Stimulated activated CD8-positive, alpha-beta memory T cell treated with anti-CD3 and anti-CD28 coated beads, Interleukin-15, amount 100 ng/mL, for 48 hours (primary cell): ENCODE measurements at places on chromosomes 12 and 14.

GRCh38 chr12:76426160-76426559 is 77.9 kb upstream of the BBS10 start:
- no peak for DNase-seq

- DNase-seq, result no peak
Measured at GRCh38 chr12:111034083-111034885, 113.9 kb upstream of the MYL2 start.

DNA sequence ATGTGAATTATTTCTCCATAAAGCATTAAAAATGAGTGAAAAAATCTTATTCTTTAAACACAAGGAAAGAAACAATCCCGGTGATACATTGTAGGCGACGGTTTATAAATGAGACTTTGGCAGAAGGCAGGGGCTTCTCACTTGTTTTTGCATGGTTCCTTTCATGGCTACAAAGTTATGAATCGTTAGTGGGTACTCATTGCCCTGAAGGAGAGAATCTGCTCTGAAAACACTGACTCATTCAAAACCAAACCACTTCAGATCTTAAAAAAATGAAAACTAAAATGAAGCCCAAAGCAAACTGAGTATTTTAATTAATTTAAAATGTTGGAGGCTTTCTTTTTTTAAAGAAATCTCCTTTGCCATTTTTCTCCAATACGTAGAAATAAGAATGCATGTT is 41.4 kb upstream of the AMIGO2 start:
- no peak for DNase-seq

GRCh38 chr14:85125291-85125670 is 404.7 kb upstream of the FLRT2 start:
- DNase-seq, result no peak

DNA sequence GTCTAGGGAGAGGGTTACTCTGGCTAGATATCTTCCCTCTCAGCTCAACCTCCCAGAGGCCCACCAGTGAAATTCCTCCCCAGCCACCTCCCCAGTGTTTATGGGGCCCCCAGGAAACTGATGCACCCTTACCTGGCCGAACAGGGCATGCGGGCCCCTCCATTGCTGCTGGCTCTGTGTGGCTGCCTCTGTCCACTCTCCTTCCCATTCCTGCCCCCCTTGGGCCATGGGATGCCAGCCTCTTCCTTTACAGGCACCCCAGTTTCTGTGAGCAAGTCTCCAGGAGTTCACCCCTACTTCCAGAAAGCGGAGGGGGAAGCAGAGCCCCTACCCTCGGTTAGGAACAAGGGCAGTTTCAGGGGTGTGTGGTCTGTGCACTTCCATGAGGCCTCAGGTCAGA is 19.4 kb upstream of the ZDHHC22 start:
- no peak for DNase-seq

DNA sequence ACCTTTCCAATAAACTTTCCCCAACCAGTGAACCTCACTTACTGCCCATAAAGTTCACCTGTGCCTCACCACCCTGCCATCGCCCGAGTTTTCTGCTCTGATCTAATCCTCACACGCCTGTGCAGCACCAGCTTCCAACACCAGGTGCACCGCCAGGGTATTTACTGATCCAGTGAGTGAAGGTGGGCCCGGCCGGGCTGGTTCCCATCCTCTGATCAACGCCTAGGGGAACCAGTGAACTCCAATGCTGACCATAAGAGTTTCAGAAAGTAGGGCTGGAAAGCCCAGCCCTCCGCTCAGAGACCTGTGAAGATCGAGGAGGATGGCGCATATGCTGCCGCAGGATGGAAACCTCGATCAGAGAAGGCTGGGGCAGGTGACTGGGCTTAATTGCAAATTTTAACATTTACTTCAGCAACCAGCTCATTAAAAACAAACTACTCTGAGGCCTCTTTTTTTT is 685 bp upstream of the MYL6B start:
- DNase-seq, result peak; percentile 53

DNA sequence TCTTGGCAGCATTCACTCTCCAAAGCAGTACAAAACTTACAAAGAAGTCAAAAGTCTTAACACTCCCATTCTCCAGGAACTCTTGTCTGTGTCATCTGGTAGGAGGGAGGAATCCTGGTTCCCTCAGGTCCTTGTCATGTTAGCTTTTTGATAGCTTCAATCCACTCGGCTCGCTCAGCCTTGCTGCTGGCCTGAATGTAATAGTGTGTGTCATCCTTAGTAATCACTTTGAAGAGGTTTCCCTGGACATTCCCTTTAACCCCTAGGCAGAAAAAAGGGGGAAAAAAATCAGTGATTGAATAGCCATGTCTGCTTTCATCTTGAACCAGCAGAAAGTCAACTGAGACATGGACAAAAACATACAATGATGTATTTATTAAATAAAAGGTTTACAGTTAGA is 24.8 kb downstream of the PLEK2 start:
- DNase-seq, result no peak

DNA sequence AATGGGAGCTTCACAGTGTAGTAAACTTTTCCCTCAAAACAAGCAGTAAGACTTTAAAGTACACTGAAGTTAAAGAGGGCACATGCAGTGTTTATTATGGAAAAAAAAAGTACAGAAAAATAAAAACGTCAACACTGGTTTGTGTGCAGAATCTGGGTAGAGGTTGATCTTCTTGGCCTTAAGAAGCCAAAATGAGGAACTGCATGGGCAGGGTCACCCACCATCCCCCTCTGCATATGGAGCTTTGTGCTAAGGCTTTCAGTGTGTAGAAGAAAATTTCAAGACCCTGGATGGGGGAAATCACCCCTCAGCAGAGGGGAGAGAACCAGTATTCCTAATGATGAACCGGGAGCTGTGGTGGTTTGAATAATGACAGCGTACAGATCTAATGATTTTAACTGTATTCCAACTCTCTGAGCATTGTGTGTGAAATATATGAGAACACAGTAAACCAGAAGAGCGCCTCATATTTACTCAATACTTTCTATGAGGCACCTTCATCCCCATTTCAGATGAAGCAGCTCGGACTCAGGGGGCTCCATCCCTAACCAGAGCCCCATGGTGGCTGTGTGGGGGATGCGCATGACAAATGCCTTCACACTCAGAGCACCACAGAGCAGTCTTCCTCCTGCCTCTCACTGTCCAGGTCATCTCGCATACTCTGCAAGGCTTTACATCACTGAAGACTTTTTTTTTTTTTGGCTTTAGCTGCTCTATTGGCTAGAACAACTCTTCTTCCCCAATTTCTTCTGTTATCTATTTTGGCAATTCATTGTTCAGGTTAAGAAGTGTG is 33.4 kb downstream of the ACADS start:
- no peak for DNase-seq

DNA sequence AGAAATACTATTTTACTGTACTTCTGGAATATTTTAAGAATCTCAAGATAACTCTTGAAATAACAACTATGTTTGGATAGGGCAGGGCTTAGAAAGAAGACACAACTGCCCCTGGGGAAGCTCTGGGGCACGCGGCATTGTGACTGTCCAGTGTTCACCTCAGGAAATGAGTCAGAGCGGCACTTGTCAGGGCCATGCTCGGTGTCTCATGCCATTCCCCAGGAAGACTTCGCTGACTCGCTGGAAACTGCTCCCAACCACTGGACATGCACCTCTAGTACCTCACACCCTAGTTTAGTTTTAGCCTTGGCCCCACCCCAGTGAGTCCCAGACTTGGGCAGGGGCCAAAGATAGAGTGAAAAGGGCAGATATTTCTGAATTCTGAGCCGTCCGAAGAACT is 192.0 kb downstream of the TTC7B start:
- DNase-seq, result no peak
